ENCODE measurements at places on chromosomes 5 and 9.

GRCh38 chr5:55232985-55233928 is at the start of gene CCNO:
Gene CCNO (minus strand): TSS chr5:55233608. CDS start chr5:55233523, 85 bp downstream.
- DNase-seq: no peak

GRCh38 chr9:125632321-125633115 is 74.5 kb downstream of the MAPKAP1 start:
- no peak for DNase-seq

- no peak for DNase-seq
These were observed 41.4 kb upstream of the SLCO6A1 start for GRCh38 chr5:102539996-102540728.

- peak; percentile 22 for DNase-seq
These were observed 45.2 kb downstream of the UBE2QL1 start for GRCh38 chr5:6493681-6494454.

All from natural killer cell treated with Interleukin-12 subunit alpha and Interleukin-12 subunit beta and Interleukin-15 and Interleukin-18, amount 100 ng/mL, for 72 hours (primary cell).